ENCODE measurements at places on chromosomes 13 and 19. TPM values are rescaled to one million over a fixed set of nuclear protein-coding genes. Genes with fewer than 3 reads are reported as not detected.

GRCh38 chr19:12293777-12294248 is 870 bp downstream of the ZNF44 start:
- DNase-seq, result no peak

DNA sequence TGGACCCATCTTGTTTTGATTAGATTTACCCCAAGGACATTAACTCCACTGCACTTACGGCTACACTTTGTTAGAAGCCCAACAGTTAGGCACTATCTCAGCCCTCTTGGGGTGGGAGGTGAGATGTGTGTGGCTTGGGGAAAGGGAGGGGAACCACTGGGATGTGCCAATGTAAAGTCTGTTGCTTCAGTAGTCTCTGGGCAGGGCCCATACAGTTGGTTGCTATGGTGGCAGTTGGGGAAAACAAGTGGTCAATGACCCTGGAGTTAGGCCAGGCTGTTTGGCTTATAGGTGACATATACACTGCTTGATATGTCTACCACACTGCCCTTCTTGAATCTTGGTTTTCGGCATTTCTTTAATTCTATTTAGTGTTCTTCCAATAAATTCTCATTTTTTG is 8.9 kb upstream of the RB1 start:
- DNase-seq, result no peak

DNA sequence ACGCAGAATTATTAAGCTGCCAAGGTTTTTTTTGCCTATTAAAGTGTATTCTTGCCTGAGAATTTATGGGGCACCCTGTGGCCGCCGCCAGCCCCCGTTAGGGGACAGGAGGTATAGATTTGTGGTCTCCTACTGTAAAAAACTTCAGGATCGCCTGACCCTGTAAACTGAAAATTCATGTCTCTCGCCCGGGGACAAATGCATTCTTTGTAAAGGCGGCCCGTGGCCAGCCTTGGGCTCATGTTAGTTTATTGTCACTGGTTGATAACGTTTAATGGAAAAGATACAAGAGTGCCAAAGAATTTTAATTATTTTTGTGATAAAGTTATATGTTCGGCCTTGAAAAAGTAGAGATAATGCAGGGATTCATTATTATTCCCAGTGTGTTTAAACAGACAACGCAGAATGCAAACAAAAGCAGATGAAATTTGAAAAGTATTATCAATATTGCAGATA is 141.7 kb downstream of the URI1 start:
- DNase-seq, result no peak

- DNase-seq, result peak; percentile 26
Measured at GRCh38 chr19:33005440-33005839, 33.4 kb downstream of the FAAP24 start.

- DNase-seq, result no peak
Measured at GRCh38 chr13:39913339-39913738, 257.9 kb downstream of the COG6 start.

DNA sequence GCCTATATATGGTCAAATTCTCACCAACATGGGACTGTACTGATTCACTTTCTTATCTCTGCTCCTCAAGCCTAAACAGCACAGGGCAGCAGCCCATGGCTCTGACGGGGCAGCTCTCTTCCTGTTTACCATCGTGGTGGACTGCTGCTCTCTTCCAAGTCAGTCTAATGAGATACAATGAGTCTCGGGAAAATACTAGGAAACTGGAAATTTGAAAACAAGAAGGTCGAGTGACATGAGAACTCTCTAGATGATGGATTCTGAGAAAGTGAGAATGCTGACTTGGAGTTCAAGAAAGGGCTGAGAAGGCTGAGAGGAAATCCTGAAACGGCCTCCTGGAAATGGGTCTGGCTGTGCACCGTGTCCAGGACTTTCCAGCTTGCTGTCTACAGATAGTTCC is 122.8 kb upstream of the ARGLU1 start:
- DNase-seq, result no peak

DNA sequence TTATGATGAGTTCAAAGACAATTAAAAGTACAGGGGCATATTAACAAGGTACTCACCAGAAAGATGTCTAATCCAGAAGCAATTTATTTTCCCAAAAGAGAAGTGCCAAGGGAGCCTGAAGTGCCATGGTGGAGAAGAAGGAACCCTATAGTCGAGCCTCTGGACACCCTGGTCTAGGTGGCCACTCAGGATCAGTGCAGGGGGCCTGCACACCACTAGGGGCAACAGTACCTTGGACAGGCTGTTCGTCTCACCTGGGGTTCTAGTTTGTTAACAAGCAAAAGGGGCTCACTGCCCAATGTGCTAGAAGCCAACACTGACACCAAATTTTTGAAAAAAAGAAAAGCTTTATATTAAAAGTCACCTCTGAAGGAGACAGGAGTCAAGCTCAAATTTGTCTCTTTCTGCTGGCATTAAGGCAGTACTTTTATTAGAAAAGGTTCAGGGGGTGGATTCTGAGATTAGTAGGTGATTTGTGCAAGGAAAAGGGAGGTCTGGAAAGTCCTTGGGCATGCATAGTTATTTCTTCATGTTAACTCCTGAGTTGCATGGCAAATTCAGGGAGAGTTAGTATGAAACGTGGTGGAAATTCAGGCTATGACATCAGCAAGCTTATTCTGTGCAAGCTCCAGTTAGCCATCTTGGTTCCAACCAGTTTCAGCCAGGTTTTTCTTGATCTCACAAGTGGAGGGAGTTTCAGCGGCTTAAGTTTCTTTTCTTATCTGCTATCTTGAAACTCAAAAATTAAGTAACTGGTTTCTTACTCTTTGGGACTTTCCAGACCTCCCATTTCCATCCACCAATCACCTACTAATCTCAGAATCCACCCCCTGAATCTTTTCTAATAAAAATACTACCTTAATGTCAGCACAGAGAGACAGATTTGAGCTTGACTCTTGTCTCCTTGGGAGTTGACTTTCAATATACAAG is 884 bp upstream of the CBY2 start:
- no peak for DNase-seq

DNA sequence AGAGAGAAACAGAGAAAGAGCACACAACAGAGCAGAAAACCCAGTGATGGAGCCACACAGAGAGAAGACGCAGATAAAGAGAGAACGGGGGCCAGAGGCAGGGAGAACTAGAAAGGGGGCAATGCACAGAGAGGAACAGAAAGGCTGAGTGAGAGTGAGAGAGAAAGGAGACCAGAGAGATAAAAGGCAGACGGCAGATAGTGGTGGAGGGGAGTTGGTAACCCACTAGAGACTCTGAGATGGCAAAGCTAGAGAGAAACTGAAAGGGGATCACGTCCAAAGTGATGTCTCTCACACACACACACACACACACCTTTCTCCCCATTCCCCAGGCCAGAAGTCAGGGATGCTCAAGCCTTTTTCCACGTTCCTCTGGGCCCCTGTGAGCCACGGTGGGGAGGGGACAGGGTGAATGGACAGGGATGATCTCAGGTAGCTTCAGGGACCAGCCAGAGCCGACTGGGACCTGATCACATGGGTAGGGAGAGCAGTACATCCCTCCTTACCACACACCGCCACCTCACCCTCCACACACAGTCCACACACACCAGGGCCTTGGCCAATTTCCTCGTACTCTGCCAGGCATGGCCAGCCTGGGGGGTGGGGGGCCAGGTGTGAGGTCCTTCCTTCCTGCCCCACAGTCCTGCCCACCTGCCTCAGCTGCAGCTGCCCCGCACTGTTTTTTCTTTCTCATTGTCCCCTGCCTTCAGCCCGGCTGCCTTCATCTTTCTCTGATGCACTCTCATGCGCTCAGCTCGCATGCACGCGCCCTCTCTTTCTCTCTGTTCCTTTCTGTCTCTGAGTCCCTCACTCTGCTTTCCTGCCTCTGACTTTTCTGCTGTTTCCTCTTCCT is 22.5 kb upstream of the POU2F2 start:
- DNase-seq, result no peak

- DNase-seq, result peak; percentile 6
Measured at GRCh38 chr13:32989942-32990341, 26.3 kb upstream of the KL start.

DNA sequence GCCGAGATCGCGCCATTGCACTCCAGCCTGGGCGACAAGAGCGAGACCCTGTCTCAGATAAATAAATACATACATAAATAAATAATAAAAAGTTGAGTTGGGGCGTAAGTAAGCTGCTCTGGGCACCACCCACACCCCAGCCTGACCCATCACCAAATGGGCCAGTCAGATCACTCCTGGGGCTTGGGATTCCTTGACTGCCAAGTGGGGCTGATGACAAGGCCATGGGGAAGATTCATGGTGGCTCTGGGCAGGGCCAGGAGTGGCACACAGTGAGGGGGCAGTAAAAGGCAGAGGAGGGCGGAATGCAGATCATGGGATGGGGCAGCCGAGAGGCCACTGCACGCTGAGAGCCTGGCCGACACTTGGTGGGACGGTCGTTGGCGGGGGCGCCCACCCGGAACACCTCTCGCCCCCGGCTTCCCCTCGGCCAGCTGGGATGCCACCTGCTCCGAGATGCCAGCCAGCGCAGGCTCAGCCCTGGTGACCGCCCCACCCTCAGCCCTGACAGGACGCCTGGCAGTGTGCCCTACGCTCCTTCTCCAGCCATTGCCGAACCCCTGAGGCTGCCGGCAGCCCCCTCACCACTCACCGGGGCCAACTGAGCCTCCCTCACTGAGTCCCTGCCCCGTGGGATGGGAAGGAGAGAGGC is 10.9 kb downstream of the ZNF653 start:
- no peak for DNase-seq

- DNase-seq, result no peak
Measured at GRCh38 chr13:21011378-21011777, 50.0 kb downstream of the LATS2 start.

GRCh38 chr13:25463496-25463895 is 91.7 kb downstream of the ATP8A2 start:
- peak; percentile 82 for DNase-seq

DNA sequence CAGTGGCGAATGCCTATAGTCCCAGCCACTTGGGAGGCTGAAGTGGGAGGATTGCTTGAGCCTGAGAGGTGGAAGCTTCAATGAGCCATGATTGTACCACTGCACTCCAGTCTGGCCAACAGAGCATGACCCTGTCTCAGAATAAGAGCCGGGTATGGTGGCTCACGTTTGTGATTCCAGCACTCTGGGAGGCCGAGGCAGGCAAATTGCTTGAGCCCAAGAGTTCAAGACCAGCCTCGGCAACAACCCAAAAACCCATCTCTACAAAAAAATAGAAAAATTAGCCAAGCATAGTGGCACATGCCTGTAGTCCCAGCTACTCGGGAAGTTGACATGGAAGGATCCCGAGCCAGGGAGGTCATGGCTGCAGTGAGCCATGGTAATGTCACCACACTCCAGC is 5.3 kb upstream of the NECTIN2 start:
- DNase-seq, result no peak

DNA sequence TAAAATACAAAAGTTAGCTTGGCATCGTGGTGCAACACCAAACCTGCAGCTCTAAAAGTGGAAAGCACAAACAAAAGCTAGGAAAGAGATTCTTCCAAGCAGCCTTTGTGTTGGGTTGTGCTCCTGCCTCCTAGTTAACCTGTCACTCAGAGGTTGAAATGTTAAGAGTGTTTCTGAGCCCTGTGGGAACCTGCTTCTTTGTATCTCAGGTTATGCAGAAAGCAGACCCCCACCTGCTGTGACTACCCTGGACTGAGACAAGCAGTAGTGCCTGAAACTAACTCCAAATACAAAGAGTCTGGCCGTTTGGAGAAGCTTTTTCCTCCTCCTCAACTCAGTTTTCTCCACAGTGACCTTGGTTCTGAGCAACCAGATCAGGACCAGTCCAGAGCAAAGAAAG is 158.4 kb upstream of the CSNK1A1L start:
- no peak for DNase-seq

- no peak for DNase-seq
Measured at GRCh38 chr13:94672400-94672799, 39.9 kb downstream of the SOX21 start.

GRCh38 chr19:17648097-17648660 is 40.0 kb downstream of the UNC13A start:
- no peak for DNase-seq

- DNase-seq, result no peak
Measured at GRCh38 chr13:43377149-43377548, 353.8 kb downstream of the DNAJC15 start.

DNA sequence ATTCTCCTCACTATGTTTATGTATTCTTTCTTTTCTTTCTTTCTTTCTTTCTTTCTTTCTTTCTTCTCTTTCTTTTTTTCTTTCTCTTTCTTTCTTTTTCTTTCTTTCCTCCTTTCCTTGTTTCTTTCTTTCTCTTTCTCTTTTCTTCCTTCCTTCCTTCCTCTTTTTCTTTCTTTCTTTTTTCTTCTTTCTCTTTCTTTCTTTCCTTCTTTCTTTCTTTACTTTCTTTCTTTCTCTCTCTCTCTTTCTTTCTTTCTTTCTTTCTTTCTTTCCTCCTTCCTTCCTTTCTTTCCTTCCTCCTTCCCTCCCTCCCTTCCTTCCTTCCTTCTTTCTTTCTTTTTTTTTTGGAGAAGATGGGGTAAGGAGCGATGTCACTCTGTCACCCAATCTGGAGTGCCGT is 1405.5 kb downstream of the SLITRK5 start:
- no peak for DNase-seq

GRCh38 chr13:77062097-77062496 is 35.1 kb upstream of the FBXL3 start:
- no peak for DNase-seq

- no peak for DNase-seq
Measured at GRCh38 chr19:31335716-31336115, 13.5 kb downstream of the TSHZ3 start.

GRCh38 chr13:92836171-92836570 is 390.4 kb upstream of the GPC6 start:
- no peak for DNase-seq

GRCh38 chr19:6587093-6587820 is 3.7 kb downstream of the CD70 start:
- DNase-seq, result no peak

Gene GJB2
- 393 TPM for total RNA-seq

Gene IL11
- 3.7 TPM for total RNA-seq

Gene SELENOV
- not detected for total RNA-seq

Gene CATSPERD
- not detected for total RNA-seq

Gene RBM26
- 29.6 TPM for total RNA-seq

Data from foreskin keratinocyte (primary cell).